Testis (tissue), 5 donors: ENCODE measurements at places on chromosomes 1 and 21.

DNA sequence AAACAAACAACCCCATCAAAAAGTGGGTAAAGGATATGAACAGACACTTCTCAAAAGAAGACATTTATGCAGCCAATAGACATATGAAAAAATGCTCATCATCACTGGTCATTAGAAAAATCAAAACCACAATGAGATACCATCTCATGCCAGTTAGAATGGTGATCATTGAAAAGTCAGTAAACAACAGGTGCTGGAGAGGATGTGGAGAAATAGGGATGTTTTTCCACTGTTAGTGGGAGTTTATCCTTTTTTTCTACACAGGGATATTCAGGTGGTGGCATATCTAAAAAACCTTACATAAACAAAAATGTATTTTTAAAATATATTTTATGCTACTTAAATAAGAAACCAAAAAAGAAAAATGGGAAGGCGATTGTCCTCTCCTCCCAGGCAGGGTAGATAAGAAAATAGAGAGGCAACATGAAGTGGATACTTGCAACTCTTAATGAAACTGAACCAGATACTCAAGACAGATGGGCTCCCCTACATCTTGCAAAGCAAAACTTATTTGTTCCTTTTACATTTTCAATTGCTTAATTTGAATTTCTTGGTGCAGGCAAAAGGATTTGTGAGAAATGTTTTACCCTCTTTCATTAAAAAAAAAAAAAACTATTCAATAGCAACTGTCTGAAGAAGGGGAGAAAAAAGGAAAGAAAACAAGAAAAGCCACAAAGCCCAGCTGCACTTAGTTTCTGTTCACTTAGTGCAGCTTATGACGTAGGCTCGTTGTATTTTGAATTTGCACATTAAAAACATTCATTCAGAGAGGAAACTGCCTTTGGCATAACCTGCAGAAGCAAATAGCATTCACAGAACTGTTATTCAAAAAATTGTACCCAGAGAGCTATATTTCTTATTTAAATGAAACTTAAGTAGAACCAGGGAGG lies 36.9 kb upstream of the RGS1 start:
- no peak for DNase-seq

DNA sequence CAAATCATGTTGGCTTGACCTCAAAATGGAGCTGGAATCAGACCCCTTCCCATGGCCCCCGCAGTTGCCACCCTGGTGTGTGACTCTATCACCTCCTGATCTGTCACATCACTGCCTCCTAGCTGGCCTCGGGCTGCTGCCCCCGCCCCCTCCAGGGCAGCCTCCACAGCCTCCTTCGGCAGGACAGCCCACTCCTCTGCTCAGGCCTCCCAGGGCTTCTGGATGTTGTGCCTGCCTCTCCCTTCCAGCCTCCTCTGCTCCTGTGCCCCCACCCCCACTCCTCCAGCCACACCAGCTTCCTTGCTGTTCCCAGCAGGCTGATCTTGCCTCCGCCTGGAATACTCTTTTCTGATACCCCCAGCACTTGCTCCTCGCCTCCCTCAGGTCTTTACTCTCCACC lies 134.4 kb upstream of the EDN2 start:
- DNase-seq: no peak

GRCh38 chr1:161777261-161777660 lies 11.1 kb downstream of the ATF6 start:
- no peak for DNase-seq

GRCh38 chr1:96487971-96488370 lies 233.6 kb upstream of the PTBP2 start:
- no peak for DNase-seq

- no peak for DNase-seq
These were observed 231.1 kb upstream of the SGIP1 start for GRCh38 chr1:66302815-66303214.
